ENCODE measurements at places on chromosomes 6 and 20.

- DNase-seq = no peak
Measured at GRCh38 chr6:99821164-99821563, 172.9 kb downstream of the MCHR2 start.

- peak; percentile 43 for DNase-seq
Measured at GRCh38 chr6:44002593-44003344, 124.5 kb downstream of the MRPL14 start.

- no peak for DNase-seq
Measured at GRCh38 chr20:62611012-62611411, 31.3 kb upstream of the SLCO4A1 start.

GRCh38 chr6:38348371-38348770 lies 291.4 kb downstream of the BTBD9 start:
- no peak for DNase-seq

DNA sequence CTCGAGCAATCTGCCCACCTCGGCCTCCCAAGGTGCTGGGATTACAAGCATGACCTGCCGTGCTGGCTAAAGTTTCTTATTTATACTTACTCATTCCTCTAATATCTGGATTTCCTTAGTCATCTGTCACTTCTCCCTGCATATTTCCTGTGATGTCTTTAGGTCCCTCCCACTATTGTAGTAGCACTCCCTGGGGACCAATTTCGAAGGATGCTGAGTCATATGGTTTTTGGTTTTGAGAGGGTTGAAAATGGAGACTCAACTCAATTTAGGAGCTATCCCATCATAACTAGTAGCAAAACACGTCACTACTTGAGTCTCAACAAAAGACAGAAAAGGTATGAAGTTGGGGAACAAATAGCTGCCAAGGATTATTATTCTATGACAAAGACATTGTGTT lies 20.2 kb downstream of the MCUR1 start:
- no peak for DNase-seq

- no peak for DNase-seq
Measured at GRCh38 chr6:10505529-10505928, 15.6 kb upstream of the GCNT2 start.
